ENCODE measurements at places on chromosomes 7 and 10.
A peak's percentile ranks its signal among the peaks of the same experiment; 100 is the strongest.

DNA sequence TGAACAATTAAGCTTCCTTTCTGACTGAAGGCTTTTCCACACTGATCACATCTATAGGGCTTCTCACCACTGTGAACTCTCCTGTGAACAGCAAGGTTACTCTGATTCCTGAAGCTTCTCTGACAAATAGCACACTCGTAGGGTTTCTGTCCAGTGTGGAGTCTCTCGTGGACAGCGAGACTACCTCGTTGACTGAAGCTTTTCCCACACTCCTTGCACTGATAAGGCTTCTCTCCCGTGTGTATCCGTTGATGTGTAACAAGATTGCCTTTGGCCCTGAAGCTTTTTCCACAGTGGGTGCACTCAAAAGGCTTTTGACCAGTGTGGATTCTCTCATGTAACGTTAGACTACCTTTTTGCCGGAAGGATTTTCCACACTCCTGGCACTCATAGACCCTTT lies 4.4 kb downstream of the ZNF32 start:
- DNase-seq = no peak

- DNase-seq = no peak
Observed at GRCh38 chr7:29038463-29038862, 80.3 kb upstream of the TRIL start.

DNA sequence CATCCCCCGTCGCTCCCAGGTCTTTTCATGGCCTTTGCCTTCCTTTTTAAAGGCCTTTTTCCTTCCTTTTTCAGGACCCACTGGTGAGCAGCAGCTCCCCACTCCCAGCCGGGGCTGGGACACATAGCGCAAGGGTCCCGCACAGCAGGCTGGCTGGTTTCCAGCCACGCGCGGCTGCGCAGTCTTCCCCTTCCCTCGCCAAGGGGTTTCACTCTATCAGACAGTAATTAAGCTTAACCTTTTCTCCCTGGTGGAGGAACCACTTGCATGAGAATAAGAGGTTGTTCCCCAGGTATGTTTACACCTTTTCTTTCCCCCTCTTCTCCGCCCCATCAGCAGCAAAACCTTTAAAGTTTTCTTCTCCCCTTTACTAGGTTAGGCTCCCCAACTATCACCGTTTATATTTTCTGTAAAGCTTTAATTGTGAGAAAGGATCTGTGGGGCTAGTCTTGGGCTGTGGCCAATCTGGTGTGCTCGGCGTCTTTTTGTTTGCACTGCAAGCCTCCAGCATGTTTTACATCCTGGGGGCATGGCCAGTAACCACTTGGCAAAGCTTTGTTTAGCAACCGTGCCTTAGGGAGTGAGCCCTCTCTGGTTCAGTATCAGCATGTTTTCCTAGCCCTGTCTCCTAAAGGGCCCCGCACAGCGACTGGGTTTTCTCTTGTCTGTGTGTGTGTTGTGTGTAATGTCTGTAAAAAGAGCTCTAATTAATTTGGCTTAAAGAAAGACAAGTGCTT lies 219.6 kb downstream of the PHF14 start:
- DNase-seq = peak; percentile 95

- DNase-seq = no peak
Observed at GRCh38 chr10:117412469-117413010, 37.3 kb upstream of the PDZD8 start.

GRCh38 chr7:31647511-31647910 lies 39.5 kb upstream of the PPP1R17 start:
- no peak for DNase-seq
